ENCODE measurements at places on chromosomes 3 and 15. TPM values are rescaled to one million over a fixed set of nuclear protein-coding genes. Genes with fewer than 3 reads are reported as not detected.

The RAB6B gene
- 0.13 TPM for total RNA-seq

The UPK1B gene
- 0.40 TPM for total RNA-seq

The HIGD1A gene
- 169 TPM for total RNA-seq

The LMAN1L gene
- 0.25 TPM for total RNA-seq

The NRROS gene
- total RNA-seq: 2.9 TPM

The LYZL4 gene
- not detected for total RNA-seq

The TRIM71 gene
- total RNA-seq: not detected

The SCN11A gene
- total RNA-seq: 0.13 TPM

The SPPL2A gene
- 120 TPM for total RNA-seq

The RLBP1 gene
- total RNA-seq: not detected

The ZNF717 gene
- 12.4 TPM for total RNA-seq

The DUOXA1 gene
- not detected for total RNA-seq

The CTXN2 gene
- not detected for total RNA-seq

The NT5DC2 gene
- 47.2 TPM for total RNA-seq

The RBM5 gene
- total RNA-seq: 194 TPM

The FOXL2 gene
- not detected for total RNA-seq

The SIDT1 gene
- not detected for total RNA-seq

The SLC24A5 gene
- total RNA-seq: not detected

The XCR1 gene
- not detected for total RNA-seq

The LRRC2 gene
- total RNA-seq: 0.13 TPM

The KLF15 gene
- 2.9 TPM for total RNA-seq

The IREB2 gene
- 17.2 TPM for total RNA-seq

The ZNF609 gene
- total RNA-seq: 11.4 TPM

The ARL14 gene
- 0.06 TPM for total RNA-seq

The IGF2BP2 gene
- 1.6 TPM for total RNA-seq

The LRRC31 gene
- total RNA-seq: not detected

The FRMD5 gene
- total RNA-seq: 14.2 TPM

The BTLA gene
- total RNA-seq: 0.13 TPM

The TAGLN3 gene
- total RNA-seq: not detected

The WDR93 gene
- total RNA-seq: 0.06 TPM

The NPAP1 gene
- total RNA-seq: not detected

The MORF4L1 gene
- total RNA-seq: 573 TPM

The HERC2 gene
- 44.8 TPM for total RNA-seq

The DNAH1 gene
- 3.3 TPM for total RNA-seq

The GOLGA6A gene
- total RNA-seq: not detected

The AGTR1 gene
- total RNA-seq: 0.40 TPM

The TPRG1 gene
- 0.40 TPM for total RNA-seq

The CCDC33 gene
- 0.06 TPM for total RNA-seq

The ARGFX gene
- not detected for total RNA-seq

The PAK6 gene
- 0.13 TPM for total RNA-seq

The RPS17 gene
- 2,051 TPM for total RNA-seq

The STT3B gene
- total RNA-seq: 154 TPM

The CNTN4 gene
- not detected for total RNA-seq

The SSUH2 gene
- total RNA-seq: not detected

The LHFPL4 gene
- not detected for total RNA-seq

The CILP gene
- total RNA-seq: not detected

The CDCP1 gene
- 7.7 TPM for total RNA-seq

The DUSP7 gene
- total RNA-seq: 7.4 TPM

The CSTA gene
- 0.66 TPM for total RNA-seq

The H1-8 gene
- total RNA-seq: not detected

The EOGT gene
- total RNA-seq: 77.2 TPM

Measured in aortic smooth muscle cell (primary cell).